NCI-H524 (cell line): ENCODE measurements at places on chromosomes 7 and 10.

DNA sequence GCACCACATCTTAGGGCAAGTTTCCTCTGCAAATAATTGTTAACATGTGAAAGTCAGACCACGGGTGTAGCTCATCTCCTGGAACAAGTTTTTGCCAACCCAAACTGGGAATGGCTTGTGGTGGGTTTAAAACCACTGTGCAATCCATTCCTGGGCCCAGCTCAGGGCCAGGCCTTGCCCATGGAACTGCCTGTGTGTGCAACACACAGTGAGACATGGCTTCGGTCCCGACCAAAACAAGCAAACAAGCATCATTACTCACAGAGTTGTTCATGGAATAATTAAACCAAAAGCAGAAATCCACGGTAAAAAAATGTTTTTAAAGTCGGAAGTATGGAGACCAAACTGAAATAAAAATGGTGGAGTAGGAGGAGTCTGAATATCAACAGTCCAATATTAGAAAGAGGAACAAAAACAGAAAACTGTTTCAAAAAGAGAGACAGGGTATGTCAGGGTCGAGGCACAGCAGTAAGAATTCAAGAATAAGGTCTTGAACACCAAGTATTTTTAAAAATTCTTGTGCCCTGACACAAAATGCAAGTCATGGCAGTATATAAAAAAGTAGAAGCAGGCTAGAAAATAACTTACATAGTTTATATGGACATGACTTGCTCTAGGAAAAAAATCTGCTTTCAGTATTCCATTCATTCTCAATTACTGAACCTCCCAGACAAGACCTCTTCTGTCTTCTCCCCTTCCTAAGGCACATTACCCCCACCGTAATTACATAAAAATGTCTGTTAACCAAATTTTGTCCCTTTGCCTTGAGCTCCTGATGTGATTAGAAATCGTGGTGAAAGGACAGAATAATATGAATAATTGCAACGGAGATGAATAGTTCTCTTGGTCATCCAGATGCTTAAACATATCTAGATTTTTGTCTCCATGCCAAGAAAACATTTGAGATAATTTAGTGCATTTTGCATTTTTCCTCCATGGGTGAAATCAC, 88.4 kb downstream of the FAS start:
- DNase-seq: no peak

GRCh38 chr10:19828278-19829049, 12.2 kb downstream of the PLXDC2 start:
- DNase-seq: no peak

DNA sequence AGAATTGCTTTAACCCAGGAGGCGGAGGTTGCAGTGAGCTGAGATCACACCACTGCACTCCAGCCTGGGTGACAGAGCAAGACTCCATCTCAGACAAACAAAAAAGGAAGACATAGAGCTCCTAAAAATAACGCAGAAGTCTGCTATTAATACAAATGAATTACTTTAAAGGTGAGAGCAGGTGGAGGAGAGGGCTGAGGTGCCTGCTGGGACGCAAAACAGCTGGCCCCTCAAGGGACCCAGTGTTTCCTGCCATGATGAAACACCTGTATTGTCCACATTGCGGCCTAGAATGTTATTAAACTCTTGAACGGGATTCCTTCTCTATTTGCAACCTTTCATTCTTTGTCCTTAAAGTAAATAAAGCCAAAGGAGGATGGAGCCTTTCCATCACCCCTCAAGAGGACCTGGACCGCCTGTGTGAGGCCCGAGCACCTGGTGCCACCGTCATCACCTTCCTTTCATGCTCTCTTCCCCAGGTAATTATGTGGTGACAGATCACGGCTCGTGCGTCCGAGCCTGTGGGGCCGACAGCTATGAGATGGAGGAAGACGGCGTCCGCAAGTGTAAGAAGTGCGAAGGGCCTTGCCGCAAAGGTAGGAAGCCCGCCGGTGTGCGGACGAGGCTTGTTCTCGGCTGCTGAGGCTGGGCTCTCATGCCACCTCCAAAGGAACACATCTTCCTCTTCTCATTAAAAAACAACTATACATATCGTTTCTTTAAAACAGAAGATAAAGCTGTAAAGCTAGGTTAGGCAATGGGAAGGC, 136.7 kb downstream of the EGFR start:
- DNase-seq: no peak

DNA sequence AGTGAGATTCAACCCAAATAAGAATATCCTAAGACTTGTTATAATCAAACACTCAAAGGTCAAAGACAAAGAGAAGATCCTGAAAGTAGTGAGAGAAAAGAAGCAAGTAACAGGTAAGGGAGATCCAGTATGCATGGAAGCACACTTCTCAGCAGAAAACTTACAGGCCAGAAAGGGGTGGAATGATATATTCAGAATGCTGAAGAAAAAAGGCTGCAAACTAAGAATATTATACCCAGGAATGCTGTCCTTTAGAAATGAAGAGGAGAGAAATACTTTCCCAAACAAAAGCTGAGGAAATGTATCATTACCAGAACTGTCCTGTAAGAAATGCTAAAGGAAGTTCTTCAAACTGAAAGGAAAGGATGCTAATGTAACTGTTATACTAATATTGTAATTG, 12.6 kb upstream of the ZNF746 start:
- DNase-seq: no peak

DNA sequence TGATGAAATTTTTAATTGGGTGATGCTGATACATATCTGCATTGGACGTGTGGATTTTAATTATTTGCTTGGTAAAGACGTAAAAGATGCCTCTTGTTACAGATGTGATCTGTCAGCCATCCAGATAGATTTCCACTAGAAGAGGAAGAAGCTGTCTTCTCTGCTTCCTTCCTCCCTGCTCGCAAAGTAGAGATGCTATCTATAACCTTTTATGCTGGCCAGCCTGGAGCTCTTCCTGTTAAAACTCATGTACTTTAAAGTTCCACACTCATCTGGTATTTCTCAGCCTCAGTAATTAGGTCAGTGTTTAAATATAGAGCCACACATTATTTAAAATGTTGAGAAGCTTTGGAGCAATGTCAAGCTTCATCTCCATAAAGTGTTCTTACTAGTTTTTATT, 51.2 kb upstream of the TMEM229A start:
- no peak for DNase-seq

- no peak for DNase-seq
These were observed 28.7 kb downstream of the PDZD8 start for GRCh38 chr10:117346574-117346973.

DNA sequence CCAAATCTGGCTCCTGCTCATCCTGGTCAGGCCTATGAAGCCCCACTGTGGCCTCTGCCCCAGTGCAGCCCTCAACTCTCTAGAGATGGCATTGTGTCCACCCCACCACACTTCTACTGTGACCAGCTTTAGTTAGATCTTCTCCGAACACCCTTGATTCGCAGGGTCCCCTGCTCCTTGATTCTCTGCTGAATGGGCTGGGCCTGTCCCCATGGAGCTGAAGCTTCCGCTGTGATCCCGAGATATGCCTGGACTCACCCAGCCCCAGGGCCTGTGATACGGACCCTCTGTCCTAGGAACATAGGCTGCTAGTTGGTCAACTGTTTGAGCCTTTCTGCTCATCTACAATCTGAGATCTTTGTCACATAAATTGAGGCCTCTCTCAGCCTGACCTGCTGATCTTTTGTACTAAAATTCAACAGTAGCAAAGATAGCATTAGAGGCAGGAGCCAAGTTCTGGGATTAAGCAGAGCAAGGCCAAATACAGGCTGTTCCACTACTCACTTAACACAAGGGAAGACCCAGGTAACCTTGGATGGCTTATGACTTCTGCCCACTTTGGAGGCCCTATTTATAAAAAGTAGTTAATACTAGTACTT, 6.5 kb upstream of the PPIF start:
- no peak for DNase-seq

GRCh38 chr7:44801890-44802289, 5.4 kb downstream of the PPIA start:
- no peak for DNase-seq

DNA sequence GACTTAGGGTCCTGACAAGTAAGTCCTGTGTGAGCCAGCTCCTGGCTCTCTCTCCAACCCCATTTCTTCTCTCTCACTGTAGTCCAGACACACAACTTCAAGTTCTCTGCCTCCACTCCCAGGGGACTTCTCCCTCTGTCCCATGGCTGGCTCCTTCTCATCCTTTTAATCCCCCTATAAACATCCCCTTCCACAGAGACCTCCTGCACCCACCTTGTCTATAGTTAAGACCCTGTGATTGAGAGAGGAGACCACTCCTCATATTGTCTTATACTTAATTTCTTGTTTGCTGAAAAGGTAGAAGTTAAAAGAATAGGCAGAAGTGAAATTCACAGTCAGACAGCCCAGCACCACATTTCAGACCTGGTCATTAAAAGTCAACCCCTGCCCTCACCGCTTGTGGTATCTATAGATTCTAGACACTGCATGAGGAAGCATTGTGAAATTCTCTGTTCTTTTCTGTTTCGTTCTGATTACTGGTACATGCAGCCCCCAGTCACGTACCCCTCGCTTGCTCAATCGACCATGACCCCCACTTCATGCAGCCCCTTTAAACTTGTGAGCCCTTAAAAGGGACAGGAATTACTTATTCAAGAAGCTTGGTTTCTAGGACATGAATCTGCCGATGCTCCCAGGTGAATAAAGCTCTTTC, 125.6 kb upstream of the FRMD4A start:
- no peak for DNase-seq

GRCh38 chr10:5488272-5489161, 10.9 kb downstream of the CALML5 start:
- no peak for DNase-seq

DNA sequence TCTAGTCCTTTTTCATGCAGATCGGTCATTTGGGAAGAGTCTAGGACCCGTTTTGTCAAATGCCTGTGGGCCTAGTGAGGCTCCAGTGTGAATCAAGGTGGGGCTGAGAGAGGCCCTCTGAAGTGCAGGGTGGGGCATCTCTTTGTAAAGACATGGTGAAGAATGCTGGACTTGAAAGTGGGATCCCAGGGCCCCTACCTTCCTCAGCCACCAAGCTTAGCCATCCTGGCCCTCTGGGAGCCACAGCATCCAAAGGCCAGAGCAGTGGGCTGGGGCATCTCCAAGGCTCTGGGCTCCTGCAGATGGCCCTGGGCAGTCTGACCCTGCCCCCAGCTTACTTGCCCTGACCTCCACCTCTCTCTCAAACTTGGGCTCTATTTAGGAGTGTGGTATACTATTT, 78.5 kb downstream of the ADCY1 start:
- no peak for DNase-seq

DNA sequence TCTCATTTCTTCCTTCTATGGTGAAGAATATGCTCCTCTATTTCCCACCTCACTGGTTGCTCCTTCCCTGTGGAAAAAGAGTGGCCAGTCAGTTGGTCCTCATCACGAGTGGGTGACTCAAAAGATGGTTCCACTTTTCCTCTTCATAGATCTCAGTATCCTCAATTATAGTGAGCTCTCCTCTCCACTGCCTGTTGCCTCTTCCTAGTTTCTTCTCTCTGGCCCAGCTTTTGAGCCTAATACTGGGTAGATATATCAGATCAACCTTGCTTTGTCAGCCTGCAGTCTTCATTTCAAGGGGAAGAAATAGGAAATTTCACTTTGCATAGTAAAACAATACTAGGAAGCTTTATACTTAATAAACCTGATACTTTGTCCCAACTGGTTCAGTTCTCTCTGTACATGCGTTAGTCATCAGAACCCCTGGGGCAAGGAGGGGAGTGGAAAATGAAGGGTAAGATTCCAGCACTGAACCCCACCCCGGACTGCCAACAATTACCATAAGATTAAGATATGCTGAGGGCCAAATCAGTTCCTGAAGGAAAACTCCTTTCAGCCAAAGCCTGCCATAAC, 15.5 kb upstream of the WNT16 start:
- DNase-seq: no peak

- DNase-seq: no peak
These were observed 983 bp downstream of the FZD8 start for GRCh38 chr10:35640951-35641675.

DNA sequence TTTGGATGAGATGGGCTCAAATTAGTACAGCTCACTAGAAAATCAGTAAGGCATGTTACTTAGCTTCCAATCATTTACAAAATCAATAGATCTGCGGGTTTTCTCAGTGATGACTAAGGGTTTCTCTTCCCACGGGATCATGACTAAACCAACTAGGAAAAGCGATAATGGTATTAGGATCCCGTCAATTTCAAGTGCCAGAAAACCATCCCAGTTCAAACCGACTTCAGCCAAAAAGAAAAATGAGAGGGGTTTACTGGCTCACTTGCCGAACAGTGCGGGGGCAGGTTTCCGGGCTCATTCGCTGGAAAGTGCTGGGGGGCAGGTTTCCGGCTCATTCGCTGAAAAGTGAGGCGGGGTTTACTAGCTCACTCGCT, 62.1 kb upstream of the LYZL2 start:
- DNase-seq: no peak

DNA sequence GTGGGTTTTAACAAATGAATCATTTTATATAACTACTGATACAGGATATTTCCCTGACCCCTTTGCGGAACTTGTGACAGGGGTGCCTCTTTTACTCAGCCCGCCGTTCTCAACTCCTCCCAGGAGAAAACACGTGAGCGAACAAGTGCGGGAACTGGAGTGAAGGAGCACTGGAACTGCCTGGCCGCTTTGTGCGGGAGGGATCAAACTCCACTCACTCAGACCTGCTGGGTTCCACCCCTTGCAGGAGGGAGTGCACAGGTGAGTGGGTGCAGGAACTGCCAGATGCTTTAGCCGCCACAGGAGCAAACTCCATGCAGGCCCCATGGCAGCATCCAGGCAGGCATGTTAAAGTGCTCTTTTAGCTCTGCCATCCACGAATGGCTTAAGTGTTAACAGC, 513.4 kb upstream of the GRM3 start:
- DNase-seq: no peak

GRCh38 chr7:30139836-30140384, 5.1 kb downstream of the MTURN start:
- no peak for DNase-seq

GRCh38 chr7:50594136-50594535, 28.9 kb upstream of the DDC start:
- no peak for DNase-seq

- DNase-seq: no peak
These were observed 327.1 kb downstream of the FRMD4A start for GRCh38 chr10:14003517-14004184.

GRCh38 chr10:101829561-101830315, 11.5 kb upstream of the OGA start:
- no peak for DNase-seq

DNA sequence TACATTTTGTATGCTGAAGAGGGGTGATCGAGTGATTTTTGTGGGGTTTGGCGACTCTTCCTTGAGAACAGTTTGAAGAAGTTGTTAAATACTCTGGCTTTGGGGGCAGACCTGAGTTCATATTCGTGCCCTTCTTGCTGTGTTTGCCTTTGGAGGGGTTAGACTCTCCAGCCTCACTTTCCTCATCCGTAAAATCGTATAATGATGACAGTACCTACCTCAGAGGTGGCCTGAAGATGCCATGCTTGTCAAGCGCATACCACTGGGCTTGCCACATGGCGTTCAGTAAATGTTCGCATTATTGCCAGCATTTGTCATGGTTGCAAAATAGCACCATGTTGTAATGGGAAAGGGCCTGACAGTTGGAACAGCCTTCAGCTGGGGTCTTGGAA, 1.3 kb downstream of the STK17A start:
- DNase-seq: no peak
